ENCODE measurements at places on chromosomes 1 and 21. TPM values are rescaled to one million over a fixed set of nuclear protein-coding genes. Genes with fewer than 3 reads are reported as not detected.

The FAM229A gene
- total RNA-seq: 3.2 TPM

The TNFRSF14 gene
- 86.5 TPM for total RNA-seq

The IQCC gene
- total RNA-seq: 6.3 TPM

The INSRR gene
- total RNA-seq: 0.21 TPM

The NBPF10 gene
- total RNA-seq: 2.5 TPM

The OXCT2 gene
- total RNA-seq: 0.32 TPM

The RIMS3 gene
- total RNA-seq: 6.2 TPM

The SYPL2 gene
- total RNA-seq: not detected

The RPE65 gene
- not detected for total RNA-seq

The SMPDL3B gene
- total RNA-seq: 0.82 TPM

The C4BPB gene
- total RNA-seq: 1.7 TPM

The ADCY10 gene
- total RNA-seq: not detected

The DEPDC1 gene
- 28.7 TPM for total RNA-seq

The SLC30A10 gene
- total RNA-seq: not detected

GRCh38 chr1:201947697-201948008, 1.3 kb upstream of the LMOD1 start:
- DNase-seq: no peak

DNA sequence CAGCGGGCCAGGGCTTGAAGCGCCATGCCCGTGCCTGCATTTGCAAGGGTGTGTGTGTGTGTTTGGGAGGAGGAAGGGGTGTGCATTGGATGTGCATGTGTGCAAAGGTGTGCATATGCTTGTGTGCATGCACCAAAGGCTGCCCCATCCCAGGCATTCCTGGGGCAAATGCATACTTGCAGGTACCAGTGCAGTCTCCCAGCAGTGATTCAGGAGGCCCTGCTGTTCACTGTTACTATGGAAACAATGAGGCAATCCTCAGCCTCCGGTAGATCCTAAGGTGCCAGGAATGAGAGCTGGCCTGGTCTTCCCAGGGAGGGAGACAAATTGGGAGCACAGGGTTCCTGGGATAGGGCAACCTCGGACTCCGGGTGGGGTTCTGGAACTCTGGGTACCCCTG, 7.5 kb upstream of the FNDC5 start:
- DNase-seq: no peak

GRCh38 chr1:23806280-23806679, 5.7 kb upstream of the GALE start:
- DNase-seq: no peak

- no peak for DNase-seq
These were observed 64.5 kb downstream of the NPHP4 start for GRCh38 chr1:5927506-5928370.

GRCh38 chr1:16484931-16485330, 29.2 kb downstream of the RNU1-1 start:
- DNase-seq: no peak

- no peak for DNase-seq
These were observed 1.4 kb upstream of the PADI6 start for GRCh38 chr1:17370618-17371017.

- no peak for DNase-seq
These were observed 25.2 kb downstream of the PROK1 start for GRCh38 chr1:110476028-110476765.

DNA sequence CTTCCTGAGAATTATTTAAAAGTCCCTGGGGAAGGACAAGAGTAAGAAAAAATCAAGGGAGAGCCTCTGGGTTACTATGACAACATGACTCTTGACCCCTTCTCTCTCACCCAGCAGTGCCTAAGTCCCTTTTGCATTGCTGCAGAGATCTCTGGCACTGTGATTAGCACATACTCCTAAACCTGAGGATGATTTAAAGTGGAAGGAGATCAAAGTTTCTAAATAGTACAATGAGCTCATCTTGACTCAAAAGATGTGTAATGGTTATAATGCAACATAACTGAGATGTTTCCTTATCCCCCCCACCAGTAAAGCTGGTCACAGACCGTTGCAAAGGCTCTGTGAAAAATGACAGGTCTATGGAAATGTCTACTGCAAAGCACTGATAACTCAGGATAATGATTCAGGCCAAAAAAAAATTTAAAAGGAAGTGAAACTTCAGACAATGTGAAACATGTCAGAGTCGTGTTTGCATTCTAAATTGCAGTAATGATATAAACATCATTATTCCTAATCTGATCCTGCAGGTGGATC, 519.2 kb downstream of the KIF26B start:
- DNase-seq: no peak

GRCh38 chr1:224069138-224069537, 44.8 kb upstream of the FBXO28 start:
- no peak for DNase-seq

DNA sequence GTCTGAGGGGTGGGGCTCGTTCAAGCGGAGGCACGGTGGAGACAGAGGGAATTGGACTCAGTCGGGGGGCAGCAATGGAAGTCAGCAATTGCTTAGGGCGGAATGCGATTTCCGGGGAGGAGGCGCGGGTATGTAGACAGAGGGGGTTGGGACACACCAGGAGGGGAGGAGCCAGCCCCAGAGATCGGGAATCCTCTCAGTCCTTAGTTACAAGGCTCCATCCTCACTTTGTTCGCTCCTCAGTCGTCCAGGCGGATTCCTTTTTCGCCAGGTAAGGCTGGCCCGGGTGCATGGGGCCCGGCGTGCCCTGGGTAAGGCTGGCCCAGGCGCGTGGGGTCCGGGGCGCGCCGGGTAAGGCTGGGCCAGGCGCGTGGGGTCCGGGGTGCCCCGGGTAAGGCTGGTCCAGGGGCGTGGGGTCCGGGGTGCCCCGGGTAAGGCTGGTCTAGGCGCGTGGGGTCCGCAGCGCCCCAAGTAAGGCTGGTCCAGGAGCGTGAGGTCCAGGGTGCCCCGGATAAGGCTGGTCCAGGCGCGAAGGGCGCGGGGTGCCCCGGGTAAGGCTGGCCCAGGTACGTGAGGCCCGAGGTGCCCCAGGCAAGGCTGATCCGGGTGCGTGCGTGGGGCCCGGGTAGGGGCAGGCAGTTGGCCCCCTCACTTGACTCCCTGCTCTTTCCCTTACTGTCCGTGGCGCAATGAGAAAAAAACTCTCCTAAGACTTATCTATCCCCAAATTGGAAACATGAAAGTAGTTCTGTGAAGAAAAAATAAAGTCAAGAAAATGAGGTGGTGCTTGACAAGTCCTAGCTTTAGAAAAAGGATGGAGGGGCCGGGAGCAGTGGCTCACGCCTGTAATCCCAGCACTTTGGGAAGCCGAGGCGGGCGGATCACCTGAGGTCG, at the start of gene L1TD1:
TSS of gene L1TD1 (plus strand) at position 199 of the 894 bp plus-strand sequence. CDS start 11,780 bp downstream, outside the sequence.
- no peak for DNase-seq

- no peak for DNase-seq
These were observed 109.9 kb upstream of the CXADR start for GRCh38 chr21:17402937-17403336.

GRCh38 chr1:1959840-1960479, 40.9 kb upstream of the TMEM52 start:
- peak; percentile 82 for DNase-seq

- DNase-seq: no peak
These were observed 16.0 kb upstream of the SLC2A5 start for GRCh38 chr1:9085306-9085940.

DNA sequence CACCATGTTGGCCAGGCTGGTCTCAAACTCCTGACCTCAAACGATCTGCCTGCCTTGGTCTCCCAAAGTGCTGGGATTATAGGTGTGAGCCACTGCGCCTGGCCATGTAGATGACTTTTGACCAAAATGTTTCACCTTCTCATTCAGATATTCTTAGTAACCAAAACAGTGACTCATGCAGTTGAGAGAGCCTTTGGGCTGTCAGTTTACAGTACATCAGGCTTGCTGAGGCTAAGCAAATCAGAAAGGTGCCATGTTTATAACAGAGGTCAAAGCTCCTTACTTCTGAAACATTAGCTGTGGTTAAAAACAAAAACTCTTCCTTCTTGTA, 21.0 kb downstream of the CNIH4 start:
- DNase-seq: peak; percentile 50

- no peak for DNase-seq
These were observed 77.8 kb downstream of the TM2D1 start for GRCh38 chr1:61647142-61647541.

- DNase-seq: no peak
These were observed 66.7 kb downstream of the PATJ start for GRCh38 chr1:61808968-61809367.

DNA sequence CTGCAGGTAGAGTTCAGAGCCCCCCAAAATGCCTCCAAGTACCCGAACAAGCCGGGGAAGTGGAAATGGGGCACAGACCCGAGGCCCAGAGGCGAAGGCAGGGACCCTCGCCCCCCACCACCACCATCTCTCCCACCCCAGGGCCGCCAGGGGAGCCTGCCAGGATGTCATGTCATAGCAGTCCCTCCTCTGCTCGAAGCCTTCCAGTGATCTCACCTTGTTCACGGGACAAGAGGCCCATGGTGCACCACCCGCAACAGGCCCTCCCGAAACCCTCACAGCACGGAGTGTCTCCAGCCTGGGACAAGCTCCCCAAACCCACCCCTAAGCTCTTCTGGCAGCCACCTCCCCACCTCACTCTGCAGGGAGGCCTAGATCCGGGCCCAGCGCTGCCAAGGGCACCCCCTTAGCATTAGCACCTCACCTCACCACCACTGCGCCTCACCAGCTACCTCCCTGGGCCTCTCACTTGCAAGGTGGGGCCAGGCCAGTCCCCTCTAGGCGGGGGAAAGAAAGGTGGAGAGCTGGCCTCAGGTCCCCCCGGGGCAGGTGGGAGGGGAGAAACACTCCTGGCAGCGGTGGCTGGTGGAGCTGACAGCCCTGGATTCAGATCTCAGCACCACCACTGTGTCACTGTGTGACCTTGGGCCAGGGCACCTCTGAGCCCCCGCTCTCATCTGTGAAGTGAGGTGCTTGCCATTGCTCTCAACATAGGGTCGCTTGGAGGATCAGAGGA, 13.3 kb downstream of the CHD5 start:
- DNase-seq: no peak

Data from activated CD8-positive, alpha-beta T cell treated with anti-CD3 and anti-CD28 coated beads, Interleukin-2, amount 10 ng/mL, durations not matched to agents 7 days and 5 days (primary cell).